ENCODE measurements at places on chromosomes 2 and 18.

GRCh38 chr2:225317186-225317585 lies 82.3 kb upstream of the NYAP2 start:
- DNase-seq, result no peak

GRCh38 chr2:241018051-241018891 lies 19.9 kb downstream of the SNED1 start:
- no peak for DNase-seq

GRCh38 chr18:47669815-47670214 lies 260.6 kb downstream of the SMAD2 start:
- no peak for DNase-seq

- no peak for DNase-seq
Observed at GRCh38 chr2:71610671-71611070, 157.3 kb downstream of the DYSF start.

- no peak for DNase-seq
Observed at GRCh38 chr2:48406116-48406515, 123.8 kb upstream of the STON1 start.

Measured in immature natural killer cell (primary cell).